ENCODE measurements at places on chromosomes 7 and 10.
A peak's percentile ranks its signal among the peaks of the same experiment; 100 is the strongest.

GRCh38 chr10:133378251-133379096, 588 bp upstream of the PAOX start:
- peak; percentile 21 for DNase-seq

DNA sequence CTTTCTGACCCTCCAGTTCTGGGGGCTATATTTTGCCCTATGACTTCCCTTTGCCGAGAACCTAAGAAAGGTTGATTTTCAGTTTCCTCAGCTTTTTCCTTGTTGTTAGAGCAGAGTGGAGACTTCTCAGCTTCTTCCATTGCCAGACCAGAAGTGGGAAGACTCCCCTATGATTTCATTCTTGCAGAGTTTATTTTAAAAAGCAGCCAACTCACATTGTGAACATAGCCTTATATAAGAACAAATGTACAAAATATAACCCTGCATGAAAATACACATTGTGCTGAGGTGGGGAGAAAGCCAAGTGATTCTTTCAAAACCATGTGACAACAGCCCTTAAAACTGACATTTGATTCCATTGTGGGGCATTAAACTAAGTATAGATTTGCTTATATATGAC, 33.8 kb upstream of the FZD8 start:
- no peak for DNase-seq

DNA sequence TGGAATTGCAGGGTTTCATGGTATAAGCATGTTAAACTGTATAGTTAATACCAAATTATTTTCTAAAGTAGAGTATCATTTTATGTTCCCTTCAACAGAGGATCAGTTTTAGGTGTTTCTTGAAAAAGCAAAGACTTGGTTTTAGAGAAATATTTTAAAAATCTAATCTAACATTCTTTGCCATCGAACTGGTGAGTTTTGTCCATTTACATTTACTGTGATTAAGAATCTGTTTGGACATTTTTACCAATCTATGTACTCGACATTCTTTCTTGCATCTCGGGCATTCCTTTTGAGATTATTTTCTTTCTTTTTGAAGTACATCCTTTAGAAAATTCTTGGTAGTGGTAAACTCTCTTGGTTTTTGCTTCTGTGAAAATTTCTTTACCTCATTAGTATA, 114.7 kb upstream of the FAM133B start:
- DNase-seq: no peak

DNA sequence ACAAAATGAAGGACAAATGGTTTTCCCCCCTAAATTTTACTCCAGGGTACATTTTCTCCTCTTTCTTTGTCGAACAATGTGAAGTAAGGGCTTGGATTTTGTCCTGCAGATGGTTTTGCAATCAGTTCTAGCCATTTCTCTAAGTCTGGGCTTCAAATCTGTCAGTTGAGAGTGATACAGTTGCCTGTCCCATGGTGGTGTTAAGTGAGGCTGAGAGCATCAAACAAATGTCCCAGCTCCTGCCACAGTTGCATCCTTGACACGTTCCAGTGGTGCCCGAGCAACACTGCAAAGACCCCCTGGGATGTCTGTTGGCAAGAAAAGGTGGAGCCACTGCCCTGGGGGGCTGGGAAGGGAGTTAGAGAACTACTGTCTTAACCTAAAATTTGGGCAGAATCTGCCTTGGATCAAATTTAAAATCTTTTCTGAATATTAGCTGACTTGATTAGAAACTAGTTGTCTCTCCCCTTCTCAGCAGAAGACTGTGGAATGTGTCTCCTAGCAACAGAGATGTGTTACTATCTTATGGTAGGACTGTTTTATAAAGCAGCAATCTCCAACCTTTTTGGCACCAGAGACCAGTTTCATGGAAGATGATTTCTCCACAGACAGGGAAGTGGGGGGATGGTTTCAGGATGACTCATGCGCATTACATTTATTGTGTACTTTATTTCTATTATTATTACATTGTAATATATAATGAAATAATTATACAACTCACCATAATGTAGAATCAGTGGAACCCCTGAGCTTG, 102.0 kb upstream of the STEAP1B start:
- peak; percentile 78 for DNase-seq

- DNase-seq: no peak
Measured at GRCh38 chr7:156793334-156793733, 99.6 kb downstream of the LMBR1 start.

- peak; percentile 38 for DNase-seq
Measured at GRCh38 chr7:42745357-42746059, 166.4 kb downstream of the C7orf25 start.

GRCh38 chr10:127303105-127303504, 106.7 kb upstream of the INSYN2A start:
- DNase-seq: no peak

- DNase-seq: no peak
Measured at GRCh38 chr7:20305726-20306125, 25.0 kb upstream of the ITGB8 start.

GRCh38 chr7:30771174-30771879, at the start of gene MINDY4:
TSS of gene MINDY4 (plus strand) at chr7:30771417. CDS start at chr7:30771494, 77 bp downstream.
- DNase-seq: peak; percentile 72

GRCh38 chr10:109915566-109915965, 7.7 kb downstream of the XPNPEP1 start:
- no peak for DNase-seq

DNA sequence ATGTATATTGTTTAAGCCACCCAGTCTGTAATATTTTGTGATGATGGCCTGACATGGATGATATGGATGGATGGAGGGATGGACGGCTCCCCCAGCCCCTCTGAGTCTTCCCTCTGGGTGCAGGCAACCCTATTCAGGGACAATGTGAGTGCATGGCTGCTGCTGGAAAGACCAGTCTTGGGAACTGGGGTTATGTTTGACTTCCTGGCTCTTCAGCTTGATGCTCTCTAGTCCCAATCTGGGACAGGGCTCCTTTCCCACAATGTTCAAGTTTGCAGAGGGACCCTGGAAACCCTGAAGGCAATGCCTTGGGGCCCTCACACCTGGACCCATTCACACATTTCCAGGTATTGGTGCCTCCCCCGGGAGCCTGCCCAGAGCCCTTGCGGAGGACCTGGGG, 52.3 kb upstream of the RET start:
- no peak for DNase-seq

GRCh38 chr7:92898798-92899197, 62.4 kb upstream of the CDK6 start:
- no peak for DNase-seq

- DNase-seq: peak; percentile 34
Measured at GRCh38 chr10:116056445-116057293, 216.3 kb downstream of the GFRA1 start.

GRCh38 chr7:42080841-42081586, 156.0 kb downstream of the GLI3 start:
- no peak for DNase-seq

DNA sequence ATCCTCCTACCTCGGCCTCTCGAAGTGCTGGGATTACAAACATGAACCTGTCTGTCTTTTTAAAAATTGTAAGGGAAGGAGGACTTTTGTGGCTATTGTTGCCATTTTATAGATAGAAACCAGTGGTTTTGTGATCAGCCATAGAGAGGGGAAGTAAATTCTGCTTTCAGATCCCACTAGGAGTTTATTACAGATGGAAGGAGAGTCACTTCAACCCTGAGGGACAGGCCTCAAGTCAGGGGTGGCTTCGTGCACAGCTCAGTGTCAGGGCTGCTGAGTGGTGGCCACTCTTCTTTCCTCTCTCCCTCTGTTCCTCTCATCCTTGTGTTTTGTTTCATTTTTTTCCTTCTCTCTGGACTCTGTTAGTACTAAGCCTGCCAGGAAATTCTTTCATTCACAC, 60.8 kb downstream of the OGDH start:
- DNase-seq: no peak

GRCh38 chr7:84941291-84941690, 245.6 kb downstream of the SEMA3D start:
- peak; percentile 8 for DNase-seq

DNA sequence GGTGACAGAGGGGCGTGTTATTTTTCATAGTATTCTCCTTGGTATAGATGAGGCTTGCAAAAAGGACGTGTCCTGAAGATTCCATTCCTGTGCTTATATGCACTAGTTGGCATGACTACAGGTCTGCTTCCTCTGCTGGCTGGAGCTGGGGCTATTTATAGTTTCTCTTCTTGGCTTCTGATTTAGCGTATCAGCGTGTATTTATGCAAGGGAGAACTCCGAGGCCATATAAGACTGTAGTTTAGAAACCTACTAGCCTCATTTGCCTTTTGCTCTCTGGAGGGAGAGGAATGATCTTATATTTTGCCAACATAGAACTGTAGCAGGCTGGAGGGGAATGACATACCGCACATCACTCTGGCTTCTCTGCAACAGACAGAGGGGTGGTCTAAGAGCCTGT, 39.7 kb downstream of the CACNB2 start:
- DNase-seq: peak; percentile 80

GRCh38 chr7:4169455-4169854, 512.6 kb upstream of the FOXK1 start:
- DNase-seq: no peak

GRCh38 chr7:31782411-31782991, 95.5 kb downstream of the PPP1R17 start:
- DNase-seq: peak; percentile 82

GRCh38 chr10:25483999-25484398, 309.2 kb downstream of the GPR158 start:
- DNase-seq: no peak

- no peak for DNase-seq
Measured at GRCh38 chr7:22730066-22730710, 3.2 kb downstream of the IL6 start.

DNA sequence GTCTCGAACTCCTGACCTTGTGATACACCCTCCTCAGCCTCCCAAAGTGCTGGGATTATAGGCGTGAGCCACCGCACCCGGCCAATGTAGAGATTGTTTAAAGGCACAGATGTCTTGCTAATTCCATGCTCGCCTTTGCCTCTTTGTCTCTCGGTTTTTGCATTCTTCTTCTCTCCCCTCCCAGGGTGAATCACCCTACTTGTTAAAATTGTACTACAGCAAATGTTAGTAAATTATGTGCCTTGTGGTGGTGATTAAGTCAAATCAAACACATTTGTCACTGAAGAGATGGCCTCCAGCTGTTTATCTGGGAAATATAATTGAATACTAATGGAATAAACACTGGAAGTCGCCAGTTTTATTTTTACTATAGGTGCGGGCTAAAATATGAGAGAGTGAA, 384.4 kb upstream of the AUTS2 start:
- DNase-seq: no peak

DNA sequence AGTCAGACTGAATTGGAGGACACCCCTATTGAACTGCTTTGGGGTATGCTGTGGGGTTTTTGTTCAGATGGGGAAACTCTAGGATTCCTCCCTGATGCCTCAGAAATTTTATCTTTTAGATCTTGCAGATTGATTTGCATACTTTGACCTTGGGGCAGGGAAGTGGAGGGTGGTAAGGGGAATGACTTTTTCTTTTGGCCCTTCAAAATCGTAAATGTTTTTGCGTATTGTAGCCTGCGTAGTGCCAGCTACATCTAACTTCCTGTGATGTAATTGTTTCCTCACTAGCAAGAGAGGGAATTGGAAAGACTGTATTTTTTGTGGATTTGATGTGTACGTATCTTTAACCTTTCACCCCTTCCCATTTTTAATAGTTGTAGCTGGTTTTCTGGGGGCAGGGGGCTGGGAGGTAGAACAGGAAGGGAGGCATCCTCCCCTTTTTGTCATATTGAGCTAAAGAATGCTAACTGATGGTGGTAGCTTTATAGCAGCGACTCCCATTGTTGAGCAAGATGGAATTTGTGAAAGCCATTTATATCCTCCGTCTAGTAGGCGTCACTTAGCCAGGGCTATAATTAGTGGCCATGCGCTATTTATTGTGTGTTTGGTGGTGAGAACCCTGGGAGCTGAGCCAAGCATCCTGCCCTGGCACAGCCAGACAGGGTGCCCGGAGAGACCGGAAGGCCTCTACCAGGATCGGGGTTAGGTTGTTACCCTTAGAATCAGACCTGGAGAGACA, 11.3 kb downstream of the DUSP5 start:
- DNase-seq: peak; percentile 37

DNA sequence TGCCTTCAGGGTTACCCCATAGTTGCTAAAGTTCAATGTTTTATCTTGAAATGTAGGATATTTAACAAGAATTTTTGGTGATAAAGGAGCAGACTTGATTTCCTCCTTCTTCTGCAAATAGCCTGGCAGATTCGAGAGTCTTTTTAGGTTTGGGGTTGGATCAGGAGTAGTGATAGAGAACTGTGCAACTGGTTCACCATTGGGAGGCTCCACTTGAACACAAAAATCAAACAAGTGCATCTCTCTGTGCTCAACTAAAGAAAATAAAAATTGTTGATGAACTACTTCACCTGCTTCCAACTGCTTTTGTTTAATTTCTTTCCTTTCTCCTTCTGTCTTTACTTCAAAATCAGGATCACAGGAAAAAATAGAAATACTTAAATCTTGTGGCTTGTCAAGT, 58.5 kb downstream of the MACC1 start:
- DNase-seq: peak; percentile 40

- DNase-seq: no peak
Measured at GRCh38 chr7:126658684-126659083, 594.1 kb downstream of the GRM8 start.

DNA sequence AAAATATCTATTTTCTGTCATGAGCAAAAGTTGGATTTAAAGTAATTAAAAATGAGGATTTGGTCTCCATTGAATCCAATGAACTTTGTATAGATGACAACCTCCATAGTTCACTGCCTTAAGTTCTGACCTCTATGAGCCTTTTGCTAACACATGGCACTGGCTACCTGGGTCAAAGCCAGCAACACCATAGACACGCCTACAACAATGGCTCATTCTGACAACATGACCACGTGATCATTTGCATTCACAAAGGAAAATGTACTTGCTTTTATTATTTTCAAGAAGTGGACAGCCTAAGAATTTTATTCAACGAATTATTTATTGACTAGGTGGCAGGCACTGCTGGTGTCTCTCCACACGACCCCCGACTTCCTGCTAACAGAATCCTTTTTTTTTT, 90.6 kb downstream of the CARD11 start:
- peak; percentile 30 for DNase-seq

DNA sequence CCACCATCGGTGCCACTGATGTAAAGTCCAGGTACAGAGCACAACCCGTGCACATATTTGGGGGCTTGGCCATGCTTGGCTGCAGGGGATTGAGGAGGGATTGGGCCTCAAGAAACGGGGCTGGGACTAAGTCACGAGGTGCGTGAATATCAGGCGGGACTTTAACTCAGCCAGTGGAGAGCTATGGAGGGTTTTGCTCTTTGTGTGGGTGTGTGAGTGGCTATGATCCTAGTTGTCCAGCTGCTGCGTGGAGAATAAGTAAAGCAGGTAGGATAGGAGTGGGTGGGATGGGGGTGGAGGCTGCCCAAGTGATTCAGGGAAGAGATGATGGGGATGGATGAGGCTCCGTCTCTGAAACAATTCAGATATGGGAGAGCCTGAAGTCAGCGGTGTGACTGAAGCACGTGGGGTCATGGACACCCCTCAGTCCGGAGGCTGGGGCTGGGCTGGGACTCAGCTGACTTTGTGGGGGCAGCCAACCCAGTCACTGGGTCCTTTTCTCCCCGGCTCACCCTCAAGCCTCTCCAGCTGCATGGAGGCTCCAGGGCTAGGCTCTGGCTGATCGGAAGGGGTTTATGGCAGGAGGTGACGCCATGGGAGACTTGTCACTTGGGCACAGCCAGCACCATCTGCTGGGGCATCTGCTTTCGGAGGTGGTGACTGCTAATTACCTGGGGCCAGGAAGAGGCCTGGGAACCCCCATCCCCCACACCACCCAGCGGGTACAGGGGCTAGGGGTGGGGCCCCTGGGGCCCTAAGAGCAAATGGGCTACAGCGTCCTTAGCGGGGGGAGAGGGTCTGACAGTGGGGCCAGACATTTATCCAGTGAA, 1.7 kb upstream of the LFNG start:
- peak; percentile 60 for DNase-seq

All from fibroblast of mammary gland (primary cell).